HCEC 1CT (cell line): ENCODE measurements at places on chromosomes 16 and 17.

- DNase-seq = no peak
Measured at GRCh38 chr16:6913566-6913965, 419.1 kb upstream of the RBFOX1 start.

DNA sequence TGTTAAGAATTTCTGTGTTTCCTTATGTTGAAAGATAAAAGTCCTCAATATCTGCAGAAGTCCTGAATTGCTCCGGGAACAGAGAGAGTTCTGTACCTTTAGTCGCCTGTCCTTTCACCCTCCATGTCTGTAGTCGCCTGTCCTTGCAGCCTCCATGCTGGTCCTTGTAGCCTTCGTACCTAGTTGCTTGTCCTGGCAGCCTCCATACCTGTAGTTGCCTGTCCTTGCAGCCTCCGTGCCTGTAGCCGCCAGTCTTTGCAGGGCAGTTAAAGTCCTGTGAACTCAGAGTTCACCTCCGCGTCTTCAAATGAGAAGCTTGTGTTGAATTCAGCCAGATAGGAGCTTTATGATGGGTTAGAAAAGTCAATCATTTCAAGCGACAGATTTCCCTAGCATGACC, 19.5 kb upstream of the ITGAX start:
- DNase-seq = no peak

- DNase-seq = no peak
Measured at GRCh38 chr17:22268214-22268911, 576.0 kb downstream of the KCNJ18 start.

- DNase-seq = no peak
Measured at GRCh38 chr16:55949518-55949917, 74.3 kb upstream of the CES5A start.
